ENCODE measurements at places on chromosomes 6 and 20.
A peak's percentile ranks its signal among the peaks of the same experiment; 100 is the strongest.

- DNase-seq = no peak
These were observed 9.3 kb downstream of the NAPB start for GRCh38 chr20:23412026-23412425.

DNA sequence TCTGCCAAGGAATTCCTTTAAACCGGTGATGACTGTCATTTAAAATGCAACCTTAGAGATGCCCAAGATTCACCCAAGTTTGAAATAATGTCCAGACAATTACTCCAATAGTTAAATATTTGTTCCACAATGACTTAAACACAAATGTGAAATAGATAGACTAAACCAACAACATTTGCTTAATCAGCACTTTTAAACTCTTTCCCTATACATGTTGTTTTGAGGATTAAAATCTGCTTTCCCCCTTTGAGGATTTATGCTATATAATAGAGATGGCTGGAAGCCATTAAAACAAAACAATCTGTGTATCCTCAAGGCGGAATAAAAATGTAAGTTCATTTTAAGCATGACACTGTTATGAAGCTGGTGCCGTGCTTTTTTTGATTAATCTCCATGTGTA, 297.8 kb upstream of the RSPO3 start:
- DNase-seq = no peak

- no peak for DNase-seq
These were observed 107.6 kb upstream of the KHDRBS2 start for GRCh38 chr6:62393608-62394007.

- DNase-seq = no peak
These were observed 150.0 kb upstream of the SLC22A16 start for GRCh38 chr6:110626442-110626841.

- no peak for DNase-seq
These were observed 98.8 kb upstream of the CITED2 start for GRCh38 chr6:139473231-139473701.

- DNase-seq = no peak
These were observed 281.9 kb downstream of the PKHD1 start for GRCh38 chr6:51805517-51805916.

- no peak for DNase-seq
These were observed 180.3 kb upstream of the ZNF217 start for GRCh38 chr20:53773792-53774401.

DNA sequence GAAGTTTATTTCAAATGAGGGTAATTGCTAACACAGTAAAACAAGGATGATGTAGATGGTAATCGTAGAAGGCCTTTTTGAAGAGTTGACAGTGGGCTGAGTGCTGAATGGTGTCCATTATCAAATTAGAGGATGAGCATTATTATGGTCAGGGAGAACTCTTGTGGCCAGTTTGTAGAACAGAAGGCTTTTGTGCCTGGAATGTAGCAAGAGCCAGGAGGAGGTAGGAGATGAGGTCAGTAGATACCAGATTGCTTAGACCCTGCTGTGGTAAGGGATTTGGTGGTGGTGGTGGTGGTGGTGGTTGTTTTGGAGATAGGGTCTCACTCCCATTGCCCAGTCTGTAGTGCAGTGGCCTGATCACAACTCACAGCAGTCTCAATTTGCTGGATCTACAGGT, 6.2 kb downstream of the CSE1L start:
- DNase-seq = peak; percentile 68

DNA sequence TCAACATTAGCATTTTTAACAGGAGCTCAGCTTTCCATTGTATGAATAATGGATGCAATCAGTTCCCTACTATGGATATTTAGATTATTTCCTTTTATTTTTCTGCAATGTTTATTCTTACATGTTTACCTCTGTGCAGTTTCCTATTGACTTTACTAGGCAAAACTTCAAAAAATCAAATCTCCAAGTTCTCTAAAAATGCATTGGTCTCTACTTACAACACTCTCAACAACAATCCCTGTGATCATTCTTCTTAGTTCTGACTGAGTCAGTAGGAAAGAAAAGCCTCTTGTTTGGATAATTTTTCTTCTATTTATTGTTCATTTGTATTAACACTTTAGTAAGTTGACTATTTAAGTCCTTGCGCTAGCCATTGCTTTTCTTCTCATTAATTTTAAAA, 126.1 kb downstream of the KIF13A start:
- peak; percentile 57 for DNase-seq

GRCh38 chr6:128206610-128207426, 306.0 kb upstream of the THEMIS start:
- no peak for DNase-seq

DNA sequence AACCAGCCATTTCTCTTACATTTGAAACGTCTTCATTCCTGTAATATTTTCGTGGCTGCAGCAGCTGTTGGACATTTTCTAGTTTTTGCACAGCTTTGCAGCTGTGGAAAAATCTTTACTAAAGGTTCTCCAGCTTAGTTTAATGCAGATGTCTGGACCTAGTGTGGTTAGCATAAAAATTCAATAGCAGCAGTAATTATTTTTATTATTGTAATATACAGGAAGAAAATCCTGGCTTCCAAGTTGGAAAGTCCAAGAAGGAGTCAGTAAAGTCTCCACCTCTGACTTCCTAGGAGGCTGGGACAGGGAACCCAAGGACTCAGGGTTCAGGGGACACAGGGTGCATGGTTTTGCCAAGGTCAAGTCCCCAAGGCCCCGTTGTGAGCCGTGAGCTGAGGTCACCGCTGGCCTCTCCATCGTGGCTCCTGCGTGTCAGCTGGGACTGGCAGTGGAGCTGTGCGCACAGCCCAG, 230.6 kb downstream of the FNDC1 start:
- DNase-seq = no peak

DNA sequence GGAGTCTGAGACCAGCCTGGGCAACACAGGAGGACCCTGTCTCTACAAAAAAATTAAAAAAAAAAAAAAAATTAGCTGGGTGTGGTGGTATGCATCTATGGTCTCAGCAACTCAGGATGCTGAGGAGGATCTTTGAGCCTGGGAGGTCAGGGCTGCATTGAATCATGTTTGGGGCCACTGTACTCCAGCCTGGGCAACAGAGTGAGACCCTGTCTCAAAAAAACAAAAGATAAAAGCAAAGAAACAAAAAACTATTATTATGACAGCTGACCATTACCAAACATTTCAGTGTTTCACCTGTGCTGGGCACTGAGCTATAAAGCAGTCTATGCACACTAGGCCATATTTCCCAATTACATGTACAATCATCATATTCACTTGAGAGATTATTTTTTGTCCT, 35.7 kb downstream of the COX4I2 start:
- no peak for DNase-seq

GRCh38 chr6:169997930-169998218, 246.5 kb downstream of the ERMARD start:
- DNase-seq = no peak

GRCh38 chr20:52129611-52130010, 62.0 kb downstream of the ZFP64 start:
- DNase-seq = no peak

DNA sequence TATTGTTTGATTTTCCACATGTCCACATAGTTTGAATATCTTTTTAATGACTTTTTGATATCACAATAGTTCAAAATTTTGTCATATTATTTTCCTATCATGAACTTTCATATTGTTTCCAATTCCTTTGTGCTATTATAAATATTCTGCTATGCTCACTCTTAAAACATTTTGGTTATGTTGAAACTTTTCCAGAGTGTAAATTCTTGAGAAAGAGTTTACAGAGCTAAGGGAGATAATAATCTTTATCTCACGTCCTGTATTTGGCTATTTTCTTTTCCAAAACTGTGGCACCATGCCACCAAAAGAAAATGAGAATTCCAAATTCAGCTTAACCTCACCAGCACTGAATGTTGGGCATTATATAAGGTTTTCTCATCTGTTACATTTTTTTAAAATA, 210.9 kb downstream of the TFAP2B start:
- DNase-seq = no peak

DNA sequence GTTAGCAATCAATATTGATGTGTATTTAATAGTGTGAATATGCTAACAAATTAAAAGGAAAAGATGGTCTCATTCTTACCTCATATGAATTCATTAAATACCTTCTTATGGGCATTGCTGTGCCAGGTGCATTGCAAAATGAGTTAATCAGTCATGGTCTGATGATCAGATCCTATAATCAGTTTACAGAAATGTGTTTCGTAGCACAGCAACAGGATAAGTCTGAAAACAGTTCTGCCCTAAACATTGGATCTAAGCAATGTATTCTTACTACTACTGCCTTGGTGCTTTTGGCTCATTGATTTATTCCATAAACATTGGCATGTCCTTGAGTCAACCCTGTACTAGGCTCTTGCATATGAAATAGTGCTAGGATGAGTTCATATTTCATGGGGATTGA, 417.0 kb upstream of the JAG1 start:
- DNase-seq = no peak

GRCh38 chr6:107110200-107110599, 5.1 kb downstream of the BEND3 start:
- DNase-seq = no peak

- no peak for DNase-seq
These were observed 26.7 kb downstream of the OVOL2 start for GRCh38 chr20:18031050-18031449.

DNA sequence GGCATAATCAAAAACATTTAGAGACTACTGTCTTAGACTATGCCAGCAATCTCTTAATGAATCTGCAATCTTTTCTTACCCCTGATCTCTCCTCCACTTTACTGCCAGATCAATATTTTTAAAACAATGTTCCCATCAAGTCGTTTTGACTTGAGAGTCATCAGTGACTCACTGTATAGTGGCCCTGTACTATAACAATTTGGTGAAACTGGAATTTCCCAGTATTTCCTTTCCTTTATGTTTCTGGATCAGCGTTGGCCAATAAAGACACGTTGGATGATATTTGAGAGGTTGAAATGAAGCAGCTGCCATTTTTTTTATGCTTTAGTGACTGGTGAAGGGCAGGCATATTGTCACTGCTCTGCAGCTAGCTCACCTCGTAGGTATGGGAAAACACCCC, 10.1 kb upstream of the SMIM13 start:
- DNase-seq = no peak

- DNase-seq = no peak
These were observed 13.3 kb upstream of the WTAP start for GRCh38 chr6:159713984-159714383.

GRCh38 chr6:54491431-54491830, 183.2 kb downstream of the TINAG start:
- no peak for DNase-seq

- DNase-seq = no peak
These were observed 6.1 kb downstream of the JAG1 start for GRCh38 chr20:10667560-10668167.

DNA sequence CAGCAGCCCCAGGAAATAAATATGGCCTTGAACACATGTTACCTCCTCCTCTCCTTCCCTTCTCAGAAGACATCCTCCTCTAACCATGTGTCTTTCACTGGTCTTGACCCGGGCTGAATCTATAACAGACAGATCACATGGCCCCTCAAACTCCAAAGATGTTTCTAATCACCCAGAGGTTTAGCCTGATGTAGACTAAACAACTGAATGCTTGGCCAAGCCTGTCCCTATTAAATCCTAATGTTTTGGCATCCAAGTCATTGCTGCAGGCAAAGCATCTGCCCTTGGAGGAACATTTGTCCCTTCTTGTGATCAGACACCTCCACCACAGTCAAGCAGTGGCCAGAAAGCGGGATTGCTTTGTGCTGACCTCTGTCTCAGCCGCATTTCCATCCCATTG, 65.5 kb downstream of the ANKRD60 start:
- no peak for DNase-seq

GRCh38 chr6:160036790-160037206, 67.9 kb downstream of the IGF2R start:
- no peak for DNase-seq

- no peak for DNase-seq
These were observed 30.6 kb upstream of the QKI start for GRCh38 chr6:163383912-163384311.

DNA sequence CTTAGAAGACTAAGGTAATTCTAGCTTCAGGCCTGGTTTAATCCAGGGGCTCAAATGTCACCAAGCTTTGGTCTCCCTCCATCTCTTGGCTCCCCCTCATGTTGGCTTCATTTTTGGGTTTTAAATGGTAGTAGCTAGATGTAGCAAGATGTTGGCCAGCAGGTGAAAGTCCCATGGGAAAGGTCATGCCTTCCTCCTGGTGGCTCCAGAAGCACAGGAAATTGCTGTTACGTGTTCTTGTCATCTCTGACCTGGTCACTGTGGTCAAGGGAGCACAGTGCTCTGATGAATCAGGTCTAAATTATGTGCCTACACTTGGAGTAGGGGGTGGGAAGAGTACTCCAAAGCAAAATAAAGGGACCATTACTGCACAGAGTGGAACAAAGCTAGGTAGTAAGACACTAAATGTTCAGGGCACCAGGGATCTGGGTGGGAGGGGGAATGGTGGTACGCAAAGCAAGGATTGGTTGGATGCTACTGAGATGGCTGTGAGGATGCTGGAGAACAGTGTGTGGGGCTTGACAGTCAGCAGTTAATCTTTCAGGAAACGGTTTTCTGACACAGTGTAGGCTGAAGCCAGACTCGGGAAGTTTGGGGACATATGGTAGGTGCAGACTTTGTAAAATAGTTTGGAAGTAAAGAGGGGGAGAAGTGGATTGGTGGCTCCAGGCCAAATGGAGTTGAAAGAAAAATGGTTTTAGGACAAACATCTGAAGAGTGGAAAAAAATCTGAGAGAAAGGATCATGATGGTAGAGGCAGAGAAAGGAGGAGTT, 30.1 kb downstream of the CDS2 start:
- DNase-seq = no peak

DNA sequence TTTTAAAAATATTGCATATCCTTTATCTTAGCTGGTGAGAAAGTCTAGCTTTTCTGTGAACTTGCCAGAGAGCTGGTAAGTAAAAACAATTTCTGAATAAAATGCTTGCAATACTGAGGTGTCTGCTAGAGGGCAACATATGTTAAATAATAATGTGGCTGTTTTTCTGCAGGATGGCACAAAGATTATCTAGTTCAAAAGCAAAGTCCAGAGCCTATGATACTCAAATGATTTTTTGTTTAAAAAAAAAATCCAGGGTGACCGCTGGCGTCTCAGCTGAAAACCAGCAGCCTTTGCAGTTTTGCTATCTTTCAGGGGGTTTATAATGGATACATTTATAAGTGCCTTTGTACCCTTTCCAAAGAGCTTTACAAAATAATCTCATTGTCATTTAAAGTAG, 194.9 kb downstream of the PHACTR1 start:
- peak; percentile 66 for DNase-seq

GRCh38 chr20:3749087-3749688, 16.7 kb downstream of the HSPA12B start:
- no peak for DNase-seq

- no peak for DNase-seq
These were observed 30.8 kb downstream of the LAMA5 start for GRCh38 chr20:62336329-62336728.

GRCh38 chr6:1749041-1749440, 139.3 kb downstream of the FOXC1 start:
- DNase-seq = no peak

DNA sequence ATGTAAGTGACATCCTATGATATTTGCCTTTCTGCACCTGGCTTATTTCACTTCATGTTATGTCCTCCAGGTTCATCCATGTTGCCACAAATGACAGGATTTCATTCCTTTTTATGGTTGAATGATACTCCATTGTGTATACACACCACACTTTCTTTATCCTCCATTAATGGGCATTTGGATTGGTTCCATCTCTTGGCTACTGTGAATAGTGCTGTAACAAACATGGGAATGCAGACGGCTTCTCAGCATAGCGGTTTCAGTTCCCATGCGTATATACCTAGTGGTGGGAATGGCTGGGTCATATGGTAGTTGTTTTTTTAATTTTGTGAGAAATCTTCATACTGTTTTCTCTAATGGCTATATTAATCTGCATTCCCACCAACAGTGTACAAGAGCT, 14.8 kb downstream of the MTHFD1L start:
- DNase-seq = no peak

- DNase-seq = no peak
These were observed 173.4 kb downstream of the MOXD1 start for GRCh38 chr6:132227904-132228303.

Data from globus pallidus (tissue), 1 donor.